ENCODE measurements at places on chromosomes 1 and 21.

DNA sequence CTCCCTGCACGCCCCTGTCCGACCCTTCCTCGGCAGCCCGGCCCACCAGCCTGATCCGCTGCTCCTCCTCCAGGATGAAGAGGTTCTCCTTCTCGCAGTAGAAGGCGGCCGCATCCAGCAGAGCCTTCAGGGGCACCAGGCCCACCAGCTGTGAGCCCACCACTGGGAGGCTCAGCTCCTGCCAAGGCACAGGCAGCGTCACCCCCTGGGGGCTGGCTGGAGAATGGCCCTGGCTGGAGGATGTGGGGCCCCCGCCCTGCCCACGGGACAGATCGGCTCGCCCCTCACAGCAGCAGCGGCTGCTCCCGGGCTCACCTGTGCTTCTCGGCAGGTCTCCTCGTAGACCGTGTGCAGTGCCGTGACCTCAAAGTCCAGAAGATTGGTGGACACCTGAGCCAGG, 5.3 kb downstream of the FTCD start:
- no peak for DNase-seq

- DNase-seq = no peak
Observed at GRCh38 chr1:21517660-21518480, 8.6 kb downstream of the ALPL start.

- DNase-seq = no peak
Observed at GRCh38 chr21:33368576-33368975, 34.6 kb upstream of the IFNGR2 start.

DNA sequence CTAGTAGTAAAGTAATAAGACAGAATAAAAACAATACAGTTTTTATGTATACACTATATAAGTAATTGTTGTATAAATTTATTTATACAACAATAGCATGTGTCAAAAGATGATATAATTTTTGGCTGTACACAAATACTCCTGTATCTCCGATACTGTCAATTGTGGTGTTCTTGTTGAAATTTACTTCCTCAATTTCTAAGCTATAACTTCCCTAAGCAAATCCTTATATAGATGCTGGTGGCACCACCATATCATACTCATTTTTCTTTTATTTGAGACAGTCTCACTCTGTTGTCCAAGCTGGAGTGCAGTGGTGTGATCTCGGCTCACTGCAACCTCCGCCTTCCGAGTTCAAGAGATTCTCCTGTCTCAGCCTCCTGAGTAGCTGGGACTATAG, 141.0 kb upstream of the HP1BP3 start:
- DNase-seq = no peak

- peak; percentile 53 for DNase-seq
Observed at GRCh38 chr1:7042322-7043190, 257.3 kb downstream of the CAMTA1 start.
